IMR-90 (cell line): ENCODE measurements at places on chromosomes 1 and 21.
A peak's percentile ranks its signal among the peaks of the same experiment; 100 is the strongest.

GRCh38 chr1:56450004-56450666 is 129.2 kb downstream of the PLPP3 start:
- DNase-seq: no peak

GRCh38 chr1:151211972-151212705 is 13.8 kb downstream of the PIP5K1A start:
- DNase-seq: no peak

- no peak for DNase-seq
These were observed 4.1 kb upstream of the CASQ1 start for GRCh38 chr1:160186246-160186645.

GRCh38 chr21:41364308-41364707 is 2.5 kb downstream of the MX2 start:
- no peak for DNase-seq

DNA sequence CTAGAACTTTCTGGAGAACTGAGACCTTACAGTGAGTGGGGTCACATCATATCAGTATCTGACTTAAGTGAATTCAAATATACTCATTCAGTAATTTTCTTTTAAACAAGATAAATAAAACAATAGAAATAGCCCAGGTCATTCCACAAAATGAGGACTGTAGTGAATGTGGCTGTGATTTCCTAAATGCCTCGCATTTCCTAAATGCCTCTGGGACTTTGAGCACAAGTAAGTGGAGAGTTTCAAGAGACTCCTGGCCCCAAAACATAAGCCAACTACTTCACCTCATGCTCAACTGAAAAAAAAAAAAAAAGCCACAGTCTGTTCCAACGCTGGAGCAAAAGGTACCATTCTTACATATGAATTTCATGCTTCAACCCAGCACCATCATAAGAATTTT is 81.5 kb downstream of the ZNF281 start:
- DNase-seq: no peak

DNA sequence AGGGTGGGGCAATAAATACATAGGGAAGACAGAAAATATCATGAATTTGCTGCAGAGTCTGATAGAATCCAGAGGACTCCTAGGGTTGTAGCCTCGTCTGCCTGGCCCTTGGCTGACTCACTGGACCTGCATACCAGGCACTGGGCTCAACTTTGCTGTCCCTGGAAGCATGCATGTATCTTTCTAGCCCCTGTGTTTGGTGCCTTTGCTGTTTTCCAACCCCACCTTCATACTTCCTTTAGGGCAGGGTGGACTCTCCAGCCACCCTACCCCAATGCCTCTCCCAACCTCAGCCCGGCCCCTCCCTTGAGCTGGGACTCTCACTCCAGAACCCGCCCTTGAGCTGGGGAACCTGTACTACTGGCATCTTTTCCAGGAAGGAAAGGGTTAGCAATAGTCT is 1.2 kb downstream of the RAB25 start:
- DNase-seq: peak; percentile 36
